ENCODE measurements at places on chromosomes 1 and 21.

DNA sequence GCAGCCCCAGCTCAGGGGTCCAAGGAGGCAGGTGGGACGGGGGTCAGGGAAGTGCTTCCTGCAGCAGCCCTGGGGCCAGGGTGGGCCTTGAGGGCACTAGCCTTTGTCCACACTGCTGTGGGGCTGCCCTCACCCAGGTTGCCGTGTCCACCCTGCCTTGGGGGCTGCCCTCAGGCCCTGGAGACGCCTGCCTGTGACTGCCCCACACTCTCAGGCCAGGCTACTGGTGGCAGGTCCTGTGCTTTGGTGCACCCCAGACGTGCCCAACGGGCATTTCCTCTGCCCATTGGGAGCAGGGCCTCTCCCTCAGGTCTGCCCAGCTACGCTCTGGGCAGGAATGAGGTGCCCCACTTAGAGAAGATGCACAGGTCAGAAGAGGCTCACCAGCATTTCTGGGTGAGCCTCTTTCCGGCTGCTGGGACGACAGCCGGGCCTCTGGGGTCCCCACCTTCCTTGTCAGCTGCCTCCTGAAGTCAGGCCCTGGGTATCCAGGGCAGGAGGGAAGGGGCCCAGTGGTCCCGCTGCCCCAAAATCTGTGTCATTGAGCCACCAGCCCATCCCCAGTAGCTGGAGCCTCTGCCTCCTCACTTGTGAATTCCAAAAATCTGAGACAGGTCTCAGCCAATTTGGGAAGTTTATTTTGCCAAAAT lies 2.7 kb upstream of the MMEL1 start:
- no peak for DNase-seq

GRCh38 chr1:208681878-208682663 lies 437.9 kb upstream of the PLXNA2 start:
- DNase-seq: no peak

DNA sequence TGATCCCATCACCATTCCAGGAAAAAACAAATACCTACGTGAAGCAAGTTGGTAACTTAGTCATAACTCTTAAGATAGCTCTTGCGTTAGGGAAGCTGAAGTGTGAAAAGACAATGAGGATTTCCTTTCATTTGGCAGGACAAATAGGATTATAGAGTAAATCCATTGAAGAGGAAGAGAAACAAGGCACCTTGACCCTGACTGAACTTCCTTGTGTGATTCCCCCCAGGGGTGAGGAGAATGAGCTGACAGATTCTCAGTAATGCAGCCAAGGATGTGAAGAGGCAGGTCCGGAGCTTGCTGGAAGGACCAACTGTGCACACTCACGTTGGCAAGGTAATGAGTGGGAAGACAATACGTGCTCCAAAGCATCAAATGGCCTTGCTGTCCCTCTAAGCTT lies 55.0 kb upstream of the HMCN1 start:
- no peak for DNase-seq

- no peak for DNase-seq
These were observed 334.2 kb upstream of the CAMK1G start for GRCh38 chr1:209249280-209249670.

DNA sequence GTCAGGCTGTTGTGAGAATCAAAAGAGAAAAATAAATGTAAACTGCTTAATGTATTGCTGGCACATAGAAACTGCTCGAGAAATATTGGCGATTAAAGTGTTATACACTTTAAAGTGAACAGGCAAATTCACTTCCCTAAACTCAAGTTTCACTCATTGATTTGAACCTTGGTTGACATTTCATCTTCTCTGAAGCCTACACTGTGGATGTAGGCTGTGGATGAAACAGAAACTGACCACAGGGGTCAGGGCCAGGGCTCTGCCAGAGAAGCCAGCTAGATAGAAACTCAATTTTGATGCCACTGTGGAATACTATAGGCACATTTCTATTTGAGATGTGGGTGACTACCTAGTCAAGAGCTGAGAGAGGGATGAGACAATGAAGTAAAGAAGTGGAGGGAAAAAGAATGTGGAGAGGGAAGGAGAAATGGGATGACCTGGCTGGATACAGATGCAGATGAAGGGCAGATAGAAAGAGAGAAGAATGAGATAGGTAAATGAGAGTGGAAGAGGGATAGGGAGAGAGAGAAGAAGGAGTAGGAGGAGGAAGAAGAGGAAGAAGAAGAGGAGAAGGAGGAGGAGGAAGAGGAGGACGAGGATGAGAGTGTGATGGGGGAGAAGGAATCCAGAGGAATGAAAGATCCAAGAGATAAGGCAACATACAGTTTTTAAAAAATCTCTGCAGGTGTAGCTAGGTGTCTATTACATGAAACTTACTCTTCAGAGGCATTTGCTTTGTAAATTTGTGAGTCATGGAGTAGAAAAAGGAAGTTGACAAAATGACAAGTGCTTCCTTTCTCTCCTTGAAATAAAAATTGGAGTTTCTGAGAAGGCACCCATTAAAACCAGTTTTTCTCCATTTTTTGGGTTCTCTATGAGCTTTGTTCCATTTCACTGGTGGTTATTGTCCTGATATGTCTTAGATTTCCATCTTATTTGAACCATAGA lies 17.4 kb upstream of the CD1D start:
- no peak for DNase-seq

GRCh38 chr1:26121854-26122773 lies 10.5 kb downstream of the PDIK1L start:
- no peak for DNase-seq

DNA sequence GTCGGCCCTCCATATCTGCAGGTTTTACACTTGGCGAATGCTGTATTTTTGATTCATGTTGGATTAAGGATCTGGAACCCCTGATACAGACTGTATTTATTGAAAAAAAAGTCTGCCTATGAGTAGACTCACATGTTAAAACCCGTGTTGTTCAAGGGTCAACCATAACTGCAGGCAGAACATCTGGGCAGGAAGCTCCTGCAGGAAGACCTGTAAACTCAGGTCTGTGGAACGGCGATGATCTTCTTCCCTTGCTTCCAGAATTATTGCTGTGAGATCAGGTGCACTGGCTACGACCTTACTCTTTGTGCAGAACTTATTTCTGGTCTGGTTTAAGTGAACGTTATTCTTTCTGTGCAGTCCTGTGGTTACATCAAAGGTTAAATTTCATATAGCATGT lies 96.6 kb downstream of the DISC1 start:
- DNase-seq: no peak

GRCh38 chr1:111880881-111881837 lies 108.3 kb downstream of the KCND3 start:
- DNase-seq: no peak

DNA sequence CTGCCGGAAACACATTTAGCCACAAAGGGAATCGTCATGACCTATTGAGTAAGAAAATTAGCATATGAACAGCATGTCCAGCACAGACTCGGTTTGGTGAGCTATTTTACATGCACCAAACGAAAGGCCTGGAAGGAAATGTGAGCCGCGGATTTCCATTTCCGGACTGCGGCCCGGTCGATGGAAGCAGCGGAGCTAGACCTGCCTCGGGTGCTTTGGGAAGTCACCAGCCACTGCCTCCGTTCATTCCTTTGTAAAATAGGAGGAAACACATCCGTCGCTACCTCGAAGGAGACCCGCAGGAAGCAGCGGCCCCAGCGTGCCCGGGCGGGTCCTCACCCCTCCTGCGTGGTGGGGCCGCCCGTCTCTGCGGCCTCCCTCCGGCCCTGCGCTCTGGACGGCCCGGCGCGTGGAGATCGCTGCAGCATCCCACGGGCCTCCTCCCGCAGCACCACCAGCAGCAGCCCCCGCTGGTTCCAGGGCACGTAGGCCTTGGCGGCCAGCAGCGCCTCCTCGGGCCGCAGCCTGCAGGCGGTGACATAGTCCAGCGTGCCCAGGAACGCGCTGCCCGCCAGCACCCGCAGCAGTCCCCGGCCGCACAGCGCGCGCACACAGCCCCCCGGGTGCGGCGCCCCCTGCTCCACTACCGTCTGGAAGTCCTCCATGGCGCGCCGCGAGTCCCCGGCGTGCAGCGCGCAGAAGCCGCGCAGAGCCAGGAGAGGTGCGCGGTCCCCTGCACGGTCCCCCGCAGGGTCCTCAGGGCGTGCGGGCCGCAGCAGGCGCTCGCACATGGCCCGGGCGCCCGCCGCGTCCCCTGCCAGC lies 12.1 kb downstream of the TTC34 start:
- DNase-seq: no peak

DNA sequence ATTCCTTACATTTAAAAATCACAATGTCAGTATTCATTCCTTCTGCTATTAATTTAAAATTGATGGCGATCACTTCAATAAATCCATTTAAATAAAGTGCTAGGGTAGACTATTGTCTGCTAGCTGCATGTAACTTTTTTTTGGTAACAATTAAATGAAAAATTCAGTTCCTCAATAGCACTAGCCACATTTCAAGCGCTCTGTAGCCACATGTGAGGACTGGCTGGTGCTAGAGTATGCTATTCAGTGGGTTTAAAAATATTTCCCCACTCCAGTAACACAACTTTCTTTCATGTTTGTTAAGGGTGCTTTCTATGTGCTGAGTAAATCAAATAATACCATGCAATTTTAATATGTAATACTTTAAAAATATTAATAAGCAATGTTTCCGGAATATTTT lies 108.2 kb downstream of the LTN1 start:
- DNase-seq: no peak

DNA sequence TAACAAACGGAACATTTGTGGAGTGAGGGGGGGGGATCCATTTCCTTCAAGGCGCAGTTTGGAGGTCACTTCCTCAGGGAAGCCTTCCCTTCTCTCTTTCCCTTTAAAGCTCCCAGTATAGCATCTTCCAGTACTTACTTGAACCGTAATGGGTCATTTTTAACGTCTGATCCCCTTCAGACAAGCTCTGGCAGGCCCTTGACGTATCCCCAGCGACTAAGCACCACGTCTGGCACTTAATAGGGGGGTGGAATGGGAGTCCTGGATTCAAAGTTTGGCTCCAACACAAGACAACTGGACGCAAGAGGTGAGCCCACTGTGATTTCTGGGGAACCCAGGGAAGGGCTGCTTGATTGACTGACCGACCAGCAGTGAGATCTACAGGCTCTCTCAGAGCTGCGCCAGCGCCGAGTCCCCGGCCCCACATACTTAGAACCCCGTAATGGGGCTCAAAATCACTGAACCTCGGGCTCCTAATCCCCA lies 441 bp downstream of the YARS1 start:
- DNase-seq: no peak

- peak; percentile 7 for DNase-seq
These were observed 87.2 kb downstream of the VAV3 start for GRCh38 chr1:107877745-107878144.

- DNase-seq: no peak
These were observed 1.4 kb upstream of the GPR161 start for GRCh38 chr1:168138134-168138533.

DNA sequence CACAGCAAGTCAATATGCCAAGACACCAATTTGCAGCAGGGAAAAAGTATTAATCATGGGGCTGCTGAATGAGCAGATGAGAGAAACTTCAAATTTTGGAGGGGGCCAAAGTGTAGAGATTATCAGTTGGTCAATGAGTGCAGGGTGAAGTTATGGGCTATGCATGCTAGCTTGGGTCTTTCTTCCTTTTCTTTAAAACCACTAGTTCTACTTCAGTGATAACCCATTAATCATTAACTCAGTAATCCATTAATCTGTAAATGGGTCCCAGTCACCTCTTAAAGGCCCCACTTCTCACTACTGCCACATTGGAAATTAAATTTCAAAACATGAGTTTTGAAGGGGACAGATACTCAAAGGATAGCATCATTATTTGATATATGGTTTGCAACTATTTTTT lies 688.6 kb upstream of the ADGRL4 start:
- no peak for DNase-seq

DNA sequence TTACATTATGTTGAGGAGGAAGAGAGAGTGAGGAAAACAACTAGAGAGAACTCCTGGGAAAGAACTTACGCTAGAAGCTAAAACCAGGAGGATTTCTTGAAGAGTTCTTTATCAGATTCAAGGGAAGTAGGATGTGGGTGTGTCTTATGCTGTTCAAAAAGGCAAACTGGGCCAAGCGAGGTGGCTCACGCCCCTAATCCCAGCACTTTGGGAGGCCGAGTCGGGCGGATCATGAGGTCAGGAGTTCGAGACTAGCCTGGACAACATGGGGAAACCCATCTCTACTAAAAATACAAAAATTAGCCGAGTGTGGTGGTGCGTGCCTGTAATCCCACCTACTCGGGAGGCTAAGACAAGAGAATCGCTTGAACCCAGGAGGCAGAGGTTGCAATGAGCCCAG lies 23.1 kb downstream of the SMG7 start:
- DNase-seq: no peak

GRCh38 chr1:183203094-183203493 lies 17.0 kb downstream of the LAMC2 start:
- DNase-seq: no peak

DNA sequence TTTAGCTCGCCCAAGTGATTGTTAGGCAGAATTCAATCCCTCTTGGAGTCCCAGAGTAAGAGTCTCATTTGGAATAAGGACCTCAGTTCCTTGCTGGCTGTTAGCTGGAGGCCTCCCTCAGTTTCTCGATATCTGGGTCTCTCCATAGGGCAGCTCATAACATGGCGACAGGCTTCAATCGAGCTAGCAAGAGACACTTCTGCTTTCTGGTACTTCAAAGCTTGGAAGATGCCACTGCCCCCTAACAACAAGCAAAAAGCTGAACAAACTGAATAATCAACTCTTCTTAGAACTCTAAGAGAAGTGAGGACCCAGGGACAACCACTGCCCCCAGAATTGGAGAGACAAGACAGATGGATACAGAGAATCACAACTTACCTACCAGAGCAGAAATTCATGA lies 86.2 kb downstream of the TEX35 start:
- no peak for DNase-seq

DNA sequence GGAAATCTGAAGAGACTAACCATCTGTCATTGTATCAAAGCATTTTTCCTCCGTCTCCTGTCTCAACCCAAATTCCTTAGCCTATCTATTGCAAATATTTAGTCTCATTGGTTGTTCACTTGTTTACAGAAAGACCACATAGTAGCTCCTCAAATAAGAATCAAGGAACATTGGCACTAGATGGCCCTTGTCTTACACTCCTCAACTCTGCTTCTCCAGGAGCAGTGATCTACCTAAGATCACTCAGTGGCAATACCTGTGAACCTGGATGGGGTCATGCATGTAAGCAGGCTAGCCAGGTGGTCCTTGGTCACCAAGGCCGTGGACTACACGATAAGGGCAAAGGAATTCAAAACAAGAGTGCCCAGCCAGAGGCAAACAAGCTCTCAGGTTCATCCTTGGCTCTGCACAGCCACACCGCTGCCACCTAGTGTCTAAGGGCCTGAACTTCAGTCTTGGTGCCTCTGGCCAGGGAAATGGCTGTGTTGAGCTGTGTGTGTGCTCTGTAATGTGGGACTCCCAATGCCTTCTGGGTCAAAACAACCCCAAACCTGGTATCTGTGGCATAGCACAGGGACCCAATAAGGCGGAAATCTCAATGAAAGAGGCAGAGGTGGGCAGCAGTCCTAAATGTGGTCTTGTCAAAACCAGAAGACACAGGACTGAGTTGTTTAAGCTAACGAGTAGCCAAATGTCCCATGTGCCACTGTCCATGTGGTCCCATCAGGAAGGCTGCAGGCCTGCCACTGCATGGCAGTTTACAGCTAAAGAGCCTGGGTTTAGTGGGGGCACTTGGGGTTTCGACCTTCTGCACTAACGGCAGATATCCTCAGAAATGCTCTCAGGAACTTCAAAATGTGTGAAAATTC lies 54.5 kb downstream of the GPR161 start:
- peak; percentile 57 for DNase-seq

All from CD4-positive, alpha-beta T cell treated with Interleukin-1 beta for 1 hour (primary cell).